Melanocyte of skin (primary cell): ENCODE measurements at places on chromosomes 5 and 9. TPM values are rescaled to one million over a fixed set of nuclear protein-coding genes. Genes with fewer than 3 reads are reported as not detected.

Gene GNAQ
- total RNA-seq = 54.4 and 80.0 TPM in 2 replicates

Gene CCNJL
- total RNA-seq = 4.5 and 6.2 TPM in 2 replicates

Gene MRPS30
- 108 and 123 TPM in 2 replicates for total RNA-seq

Gene ANKRD34B
- total RNA-seq = under 0.01 TPM in 1 of 2 replicates, not detected in the other

Gene PCDHGA7
- 1.0 and 4.4 TPM in 2 replicates for total RNA-seq

Gene LHX3
- not detected in 2 replicates for total RNA-seq

Gene C5orf58
- total RNA-seq = 4.6 TPM in 1 of 2 replicates, not detected in the other

Gene PCDHGB7
- 3.5 and 3.7 TPM in 2 replicates for total RNA-seq

Gene PCDHGA5
- total RNA-seq = 0.69 and 1.8 TPM in 2 replicates

Gene TMEM174
- not detected in 2 replicates for total RNA-seq

Gene PARP8
- 23.3 and 35.1 TPM in 2 replicates for total RNA-seq

Gene KCNV2
- not detected in 2 replicates for total RNA-seq

Gene SNCAIP
- total RNA-seq = not detected in 2 replicates

Gene TPM2
- total RNA-seq = 4.5 and 31.3 TPM in 2 replicates

Gene PIK3R1
- total RNA-seq = 43.3 and 64.6 TPM in 2 replicates

Gene ADRB2
- total RNA-seq = 0.34 and 2.9 TPM in 2 replicates

Gene MCTP1
- total RNA-seq = 31.3 and 50.4 TPM in 2 replicates

Gene SLC27A6
- not detected in 2 replicates for total RNA-seq

Gene CDKN2AIPNL
- total RNA-seq = 42.3 and 55.4 TPM in 2 replicates

Gene CERCAM
- 44.3 and 48.0 TPM in 2 replicates for total RNA-seq

Gene RAB3C
- not detected in 2 replicates for total RNA-seq

Gene EDIL3
- under 0.01 and 0.93 TPM in 2 replicates for total RNA-seq

Gene WNT8A
- total RNA-seq = not detected in 2 replicates

Gene SHISAL2B
- total RNA-seq = not detected in 2 replicates

Gene PCDHA1
- total RNA-seq = not detected in 2 replicates

Gene GHR
- total RNA-seq = 0.34 and 2.9 TPM in 2 replicates

Gene CDH6
- not detected in 2 replicates for total RNA-seq

Gene PCSK1
- 1.1 and 1.4 TPM in 2 replicates for total RNA-seq

Gene NDFIP1
- total RNA-seq = 101 and 125 TPM in 2 replicates

Gene QRFP
- not detected in 2 replicates for total RNA-seq

Gene CCDC180
- total RNA-seq = 1.7 and 3.7 TPM in 2 replicates

Gene CAVIN4
- total RNA-seq = 1.00 and 1.7 TPM in 2 replicates

Gene SEMA4D
- total RNA-seq = under 0.01 and 0.33 TPM in 2 replicates

Gene SPATA31E1
- not detected in 2 replicates for total RNA-seq

Gene PCDHA9
- total RNA-seq = not detected in 2 replicates

Gene PCDHA11
- under 0.01 TPM in 2 replicates for total RNA-seq

Gene CNTFR
- not detected in 2 replicates for total RNA-seq

Gene SLCO6A1
- not detected in 2 replicates for total RNA-seq

Gene TXNDC8
- total RNA-seq = not detected in 2 replicates

Gene NFX1
- 22.4 and 33.4 TPM in 2 replicates for total RNA-seq

Gene MOB3B
- total RNA-seq = 6.7 and 8.5 TPM in 2 replicates

Gene ANKRD18A
- total RNA-seq = not detected in 2 replicates

Gene SPATA31C1
- not detected in 2 replicates for total RNA-seq

Gene DNAH5
- total RNA-seq = under 0.01 TPM in 1 of 2 replicates, not detected in the other

Gene NEUROG1
- not detected in 2 replicates for total RNA-seq

Gene ANKRD20A1
- 1.1 TPM in 1 of 2 replicates, not detected in the other for total RNA-seq

Gene ENC1
- total RNA-seq = 62.2 and 159 TPM in 2 replicates

Gene TSSK1B
- total RNA-seq = under 0.01 TPM in 1 of 2 replicates, not detected in the other

Gene TMEM215
- total RNA-seq = under 0.01 TPM in 1 of 2 replicates, not detected in the other

Gene MCCC2
- 46.3 and 57.5 TPM in 2 replicates for total RNA-seq

Gene FOXI1
- total RNA-seq = not detected in 2 replicates

Gene N4BP3
- total RNA-seq = 1.5 and 3.1 TPM in 2 replicates

Gene GADD45G
- total RNA-seq = 0.36 TPM in 1 of 2 replicates, not detected in the other

Gene GRM6
- not detected in 2 replicates for total RNA-seq

Gene IRX2
- total RNA-seq = under 0.01 and 0.15 TPM in 2 replicates

Gene COL15A1
- 0.69 and 0.73 TPM in 2 replicates for total RNA-seq
